Endothelial cell of umbilical vein (primary cell): ENCODE measurements at places on chromosomes 3 and 15.
A peak's percentile ranks its signal among the peaks of the same experiment; 100 is the strongest.

GRCh38 chr3:140736863-140737460 lies 59.1 kb downstream of the TRIM42 start:
- H3K36me3 ChIP-seq, result no peaks in the 10 kb centered on the region
- no peaks in the 10 kb centered on the region for H3K27me3 ChIP-seq
- no peak overlapping the region for H3K27ac ChIP-seq
- no peaks in the 10 kb centered on the region for H3K4me1 ChIP-seq
- H3K4me3 ChIP-seq, result no peak overlapping the region
- DNase-seq, result peak; percentile 34

- H3K27ac ChIP-seq, result no peak overlapping the region
- no peaks in the 10 kb centered on the region for H3K4me1 ChIP-seq
- no peaks in the 10 kb centered on the region for H3K36me3 ChIP-seq
- H3K4me3 ChIP-seq, result no peak overlapping the region
Observed at GRCh38 chr3:66228707-66229106, 7.9 kb downstream of the SLC25A26 start.

DNA sequence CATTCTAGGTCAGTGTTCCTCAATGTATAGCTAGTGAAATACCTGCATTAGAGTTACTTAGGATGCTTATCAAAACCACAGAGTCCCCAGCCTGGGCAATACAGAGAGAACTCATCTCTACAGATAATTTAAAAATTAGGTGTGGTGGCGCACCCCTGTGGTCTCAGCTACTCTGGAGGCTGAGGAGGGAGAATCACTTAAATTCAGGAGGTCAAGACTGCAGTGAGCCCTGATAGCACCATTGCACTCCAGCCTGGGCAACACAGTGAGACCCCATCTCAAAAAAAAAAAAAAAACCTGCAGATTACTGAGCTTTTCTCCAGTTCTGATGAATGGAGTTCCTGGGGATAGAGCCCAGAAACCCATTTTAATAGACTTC lies 10.1 kb upstream of the MINDY2 start:
- H3K4me1 ChIP-seq, result no peaks in the 10 kb centered on the region
- no peaks in the 10 kb centered on the region for H3K36me3 ChIP-seq
- H3K4me3 ChIP-seq, result no peak overlapping the region
- no peaks in the 10 kb centered on the region for H3K27me3 ChIP-seq
- DNase-seq, result no peak

- H3K4me1 ChIP-seq, result peaks cover 3% of the 10 kb centered on the region
- H3K27me3 ChIP-seq, result peaks cover 3% of the 10 kb centered on the region
- H3K27ac ChIP-seq, result no peak overlapping the region
- DNase-seq, result peak; percentile 8
- H3K36me3 ChIP-seq, result no peaks in the 10 kb centered on the region
Observed at GRCh38 chr3:111648991-111649579, 53.9 kb upstream of the ZBED2 start.

DNA sequence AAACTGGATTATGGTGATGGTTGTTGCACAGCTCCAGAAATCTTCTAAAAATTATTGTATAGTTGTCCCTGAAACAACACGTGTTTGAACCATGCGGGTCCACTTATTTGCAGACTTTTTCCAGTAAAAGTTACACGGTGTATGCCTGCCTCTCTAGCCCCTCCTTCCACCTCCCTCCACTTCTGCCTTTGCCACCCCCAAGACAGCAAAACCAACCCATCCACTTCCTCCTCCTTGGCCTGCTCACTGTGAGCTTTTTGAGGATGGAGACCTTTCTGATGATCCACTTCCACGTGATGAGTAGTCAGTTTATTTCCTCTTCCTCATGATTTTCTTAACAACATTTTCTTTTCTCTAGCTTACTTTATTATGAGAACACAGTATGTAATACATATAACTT lies 5.4 kb downstream of the CYFIP1 start:
- H3K27ac ChIP-seq, result no peak overlapping the region
- no peak for DNase-seq
- no peaks in the 10 kb centered on the region for H3K27me3 ChIP-seq
- no peak overlapping the region for H3K4me3 ChIP-seq
- H3K4me1 ChIP-seq, result peaks cover 9% of the 10 kb centered on the region

DNA sequence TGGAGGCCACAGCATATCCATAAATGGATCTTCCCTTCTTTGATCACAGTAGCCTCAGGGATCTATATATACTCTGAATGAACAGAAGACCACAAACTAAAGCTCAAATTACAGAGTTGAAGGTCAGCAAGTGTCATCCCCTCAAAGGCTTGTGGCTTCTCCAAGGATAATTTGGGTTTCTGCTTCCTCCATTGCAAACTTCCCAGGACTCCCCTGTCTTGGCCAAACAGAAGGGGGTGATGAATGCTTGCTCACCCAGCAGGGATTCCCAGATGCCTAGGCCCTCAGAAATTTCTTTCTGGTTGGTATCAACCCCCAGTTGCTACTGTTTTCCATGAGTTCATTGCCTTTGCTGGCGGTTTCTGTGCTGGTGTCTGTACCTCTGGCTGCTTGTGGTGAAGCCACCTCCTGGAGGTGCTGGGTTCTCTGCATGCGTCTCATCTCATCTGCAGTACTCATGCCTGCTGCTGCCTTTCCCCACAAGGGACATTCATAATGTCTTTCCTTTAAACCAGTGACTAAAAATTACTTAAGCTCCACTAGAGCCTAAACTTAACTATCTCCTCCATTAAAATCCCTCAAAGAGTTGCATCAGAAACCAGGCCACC lies 17.7 kb downstream of the ENTPD3 start:
- no peak overlapping the region for H3K27ac ChIP-seq
- H3K4me1 ChIP-seq, result no peaks in the 10 kb centered on the region
- DNase-seq, result no peak
- no peaks in the 10 kb centered on the region for H3K36me3 ChIP-seq
- H3K4me3 ChIP-seq, result no peak overlapping the region

- no peak overlapping the region for H3K27ac ChIP-seq
- H3K27me3 ChIP-seq, result no peaks in the 10 kb centered on the region
- no peak overlapping the region for H3K4me3 ChIP-seq
- no peaks in the 10 kb centered on the region for H3K36me3 ChIP-seq
- H3K4me1 ChIP-seq, result no peaks in the 10 kb centered on the region
- DNase-seq, result no peak
Observed at GRCh38 chr3:30581982-30582381, 24.4 kb upstream of the TGFBR2 start.

- no peak overlapping the region for H3K4me3 ChIP-seq
- H3K4me1 ChIP-seq, result no peaks in the 10 kb centered on the region
- H3K36me3 ChIP-seq, result no peaks in the 10 kb centered on the region
- H3K27me3 ChIP-seq, result no peaks in the 10 kb centered on the region
- H3K27ac ChIP-seq, result no peak overlapping the region
- no peak for DNase-seq
Observed at GRCh38 chr15:101103598-101103997, 148.2 kb downstream of the CHSY1 start.

GRCh38 chr3:195853996-195854395 lies 42.3 kb upstream of the MUC4 start:
- no peaks in the 10 kb centered on the region for H3K4me1 ChIP-seq
- no peak overlapping the region for H3K27ac ChIP-seq
- H3K4me3 ChIP-seq, result no peak overlapping the region
- H3K27me3 ChIP-seq, result no peaks in the 10 kb centered on the region
- DNase-seq, result no peak

- no peaks in the 10 kb centered on the region for H3K36me3 ChIP-seq
- H3K4me3 ChIP-seq, result no peak overlapping the region
- DNase-seq, result no peak
- H3K27me3 ChIP-seq, result no peaks in the 10 kb centered on the region
- no peak overlapping the region for H3K27ac ChIP-seq
Observed at GRCh38 chr3:116994351-116994879, 284.8 kb downstream of the TUSC7 start.

GRCh38 chr3:43411429-43411828 lies 125.1 kb downstream of the SNRK start:
- H3K4me3 ChIP-seq, result no peak overlapping the region
- no peak overlapping the region for H3K27ac ChIP-seq
- H3K4me1 ChIP-seq, result peaks cover 29% of the 10 kb centered on the region
- DNase-seq, result no peak
- H3K27me3 ChIP-seq, result no peaks in the 10 kb centered on the region

DNA sequence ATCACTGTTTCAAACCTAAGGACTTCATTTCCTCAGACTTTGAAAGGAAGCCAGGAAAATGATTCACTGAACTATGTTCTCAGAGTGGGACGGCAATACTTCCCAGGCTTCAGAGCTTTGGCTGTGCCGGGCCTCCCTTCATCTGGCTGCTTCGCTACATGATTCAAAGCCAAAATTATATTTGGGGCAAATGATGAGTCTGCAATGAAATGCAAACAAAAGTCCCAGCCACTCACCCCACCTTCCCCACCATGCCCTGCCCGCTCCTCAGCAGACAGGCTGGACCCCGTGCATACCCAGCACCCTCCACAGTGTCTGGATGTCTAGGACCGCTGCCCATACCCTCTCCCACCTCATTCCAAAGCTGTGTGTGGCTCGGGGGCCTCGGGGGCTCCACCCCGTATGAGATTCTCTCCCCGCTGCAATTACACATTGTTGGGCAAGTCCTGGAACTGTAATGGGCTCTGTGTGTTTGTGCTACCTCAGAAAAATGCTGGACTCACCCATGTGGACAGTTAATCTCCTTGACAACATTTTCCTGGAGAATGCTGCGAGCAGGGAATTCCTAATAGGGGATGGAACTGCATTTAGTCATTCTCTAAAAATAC lies 32.2 kb downstream of the ATP10A start:
- H3K36me3 ChIP-seq, result no peaks in the 10 kb centered on the region
- H3K27ac ChIP-seq, result no peak overlapping the region
- no peaks in the 10 kb centered on the region for H3K27me3 ChIP-seq

DNA sequence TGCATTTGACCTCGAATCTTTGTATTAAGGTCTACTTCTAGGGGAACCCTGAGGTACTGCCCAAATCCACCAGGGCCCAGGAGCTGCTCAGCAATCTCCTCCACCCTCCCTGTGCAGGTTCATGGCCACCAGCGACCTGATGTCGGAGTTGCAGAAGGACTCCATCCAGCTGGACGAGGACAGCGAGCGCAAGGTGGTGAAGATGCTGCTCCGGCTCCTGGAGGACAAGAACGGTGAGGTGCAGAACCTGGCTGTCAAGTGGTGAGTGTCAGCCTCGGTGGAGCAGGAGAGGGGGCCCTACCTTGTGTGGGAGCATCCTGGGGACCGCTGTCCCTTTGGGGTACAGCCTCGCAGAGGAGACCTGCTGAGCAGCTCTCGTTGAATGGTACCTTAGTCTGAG lies 6.9 kb downstream of the CAND2 start:
- H3K27ac ChIP-seq, result no peak overlapping the region
- H3K36me3 ChIP-seq, result no peaks in the 10 kb centered on the region
- H3K4me1 ChIP-seq, result no peaks in the 10 kb centered on the region
- no peak for DNase-seq
- H3K4me3 ChIP-seq, result no peak overlapping the region

- no peaks in the 10 kb centered on the region for H3K27me3 ChIP-seq
- H3K27ac ChIP-seq, result no peak overlapping the region
- no peaks in the 10 kb centered on the region for H3K4me1 ChIP-seq
- no peaks in the 10 kb centered on the region for H3K36me3 ChIP-seq
- H3K4me3 ChIP-seq, result no peak overlapping the region
Observed at GRCh38 chr15:79837846-79838245, 59.0 kb downstream of the MTHFS start.

GRCh38 chr15:62853841-62854225 lies 188.7 kb upstream of the TPM1 start:
- DNase-seq, result no peak
- no peaks in the 10 kb centered on the region for H3K27me3 ChIP-seq
- peaks cover 24% of the 10 kb centered on the region for H3K4me1 ChIP-seq
- no peak overlapping the region for H3K27ac ChIP-seq
- no peaks in the 10 kb centered on the region for H3K36me3 ChIP-seq

DNA sequence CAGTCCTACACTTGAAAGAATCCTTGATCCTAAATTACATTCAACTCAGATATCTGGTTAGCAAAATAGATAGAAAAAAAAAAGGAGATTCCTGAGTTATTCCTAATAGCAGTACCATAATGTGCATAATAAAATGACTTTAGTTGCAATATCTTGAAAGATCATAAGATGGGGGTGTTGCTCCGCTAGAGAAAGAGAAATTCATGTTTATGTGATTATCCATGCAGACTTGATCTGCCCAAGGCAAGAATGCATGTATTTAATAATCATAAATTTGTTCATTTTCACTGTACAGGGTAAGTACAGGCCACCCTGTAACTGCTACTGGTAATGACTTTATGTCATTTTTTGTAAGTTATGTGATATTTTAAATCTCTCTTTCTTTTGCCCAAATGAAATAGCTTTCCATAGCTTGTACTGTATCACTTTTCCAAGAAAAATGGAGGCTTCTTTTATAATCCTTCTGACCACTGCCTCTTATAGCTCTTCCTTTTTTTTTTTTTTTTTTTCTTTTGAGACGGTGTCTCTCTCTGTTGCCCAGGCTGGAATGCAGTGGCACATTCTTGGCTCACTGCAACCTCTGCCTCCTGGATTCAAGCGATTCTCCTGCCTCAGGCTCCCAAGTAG lies 84.6 kb downstream of the HCN4 start:
- DNase-seq, result peak; percentile 35
- no peaks in the 10 kb centered on the region for H3K4me1 ChIP-seq
- no peaks in the 10 kb centered on the region for H3K36me3 ChIP-seq
- no peak overlapping the region for H3K27ac ChIP-seq

GRCh38 chr3:50274371-50275104 lies 4.3 kb upstream of the LSMEM2 start:
- DNase-seq, result peak; percentile 70
- H3K4me1 ChIP-seq, result peaks cover 2% of the 10 kb centered on the region
- peaks cover 18% of the 10 kb centered on the region for H3K27me3 ChIP-seq
- no peak overlapping the region for H3K27ac ChIP-seq
- H3K36me3 ChIP-seq, result no peaks in the 10 kb centered on the region
- H3K4me3 ChIP-seq, result no peak overlapping the region

- no peaks in the 10 kb centered on the region for H3K36me3 ChIP-seq
- no peaks in the 10 kb centered on the region for H3K4me1 ChIP-seq
- no peak overlapping the region for H3K27ac ChIP-seq
- H3K27me3 ChIP-seq, result no peaks in the 10 kb centered on the region
- H3K4me3 ChIP-seq, result no peak overlapping the region
Observed at GRCh38 chr3:79167651-79168416, 600.0 kb downstream of the ROBO1 start.

DNA sequence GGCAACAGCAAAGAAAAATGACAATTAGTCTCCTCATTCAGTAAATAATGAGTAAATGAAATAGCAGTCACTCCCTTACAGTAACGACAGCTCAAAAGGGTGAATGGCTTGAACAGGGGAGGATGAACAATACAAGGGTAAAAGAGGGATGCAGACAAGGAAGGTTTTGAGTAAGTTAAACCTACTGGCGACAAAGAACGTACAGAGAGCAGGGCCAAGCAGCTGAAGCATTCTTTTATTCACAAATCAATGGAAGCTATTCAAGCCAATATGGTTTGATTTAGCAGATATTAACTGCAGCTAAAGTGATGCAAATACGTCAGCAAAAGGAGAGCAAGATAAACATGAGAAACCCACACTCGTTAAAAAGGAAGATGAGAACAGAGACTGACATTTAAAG lies 90.7 kb upstream of the ICE2 start:
- no peaks in the 10 kb centered on the region for H3K36me3 ChIP-seq
- H3K4me3 ChIP-seq, result no peak overlapping the region
- no peaks in the 10 kb centered on the region for H3K4me1 ChIP-seq
- no peak overlapping the region for H3K27ac ChIP-seq
